Hematopoietic multipotent progenitor cell treated with erythropoietin and hydrocortisone succinate and interleukin-3 and kit ligand, for 4 days (in vitro differentiated cells): ENCODE measurements at places on chromosomes 12 and 14.

GRCh38 chr12:122527478-122527944 lies 462 bp downstream of the KNTC1 start:
- peak; percentile 78 for DNase-seq

DNA sequence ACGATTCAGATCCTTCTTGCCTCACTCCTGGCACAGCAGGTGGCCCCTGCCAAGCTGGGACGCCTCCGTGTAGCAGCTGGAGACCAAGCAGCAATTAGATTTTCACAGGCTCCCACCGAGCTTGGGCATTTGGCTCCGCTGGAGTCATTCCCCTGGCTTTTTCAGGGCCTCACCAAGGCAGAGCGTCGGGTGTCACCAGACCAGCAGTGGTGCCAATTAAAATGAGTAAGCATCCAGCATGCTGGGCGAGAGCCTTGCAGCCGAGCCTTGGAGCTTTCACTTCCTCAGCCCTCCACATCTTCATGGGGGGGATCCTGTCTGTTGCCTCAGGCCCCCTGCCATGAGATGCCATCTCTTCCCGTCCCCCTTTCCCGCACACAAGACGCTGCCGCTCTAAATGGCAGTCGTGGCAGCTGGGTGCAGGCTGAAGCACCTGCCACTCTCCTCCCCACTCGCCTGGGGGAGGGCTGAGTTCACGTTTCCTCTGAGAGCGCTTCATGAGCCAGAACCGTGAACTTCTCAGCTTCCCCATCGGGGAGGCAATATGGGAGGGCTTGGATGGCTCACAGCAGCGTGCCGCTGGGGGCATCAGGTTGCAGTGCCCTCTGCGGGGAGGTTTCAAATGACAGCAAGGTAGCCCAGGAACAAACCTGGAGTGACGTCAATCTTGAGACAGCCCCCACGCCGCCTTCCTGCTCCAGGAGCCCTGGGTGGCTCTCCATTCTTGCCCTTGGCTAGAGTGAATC lies 11.7 kb downstream of the TPCN1 start:
- DNase-seq, result peak; percentile 90

GRCh38 chr12:15856097-15856982 lies 25.8 kb upstream of the STRAP start:
- peak; percentile 83 for DNase-seq

- DNase-seq, result no peak
These were observed 17.7 kb downstream of the CLEC2D start for GRCh38 chr12:9687228-9687627.

DNA sequence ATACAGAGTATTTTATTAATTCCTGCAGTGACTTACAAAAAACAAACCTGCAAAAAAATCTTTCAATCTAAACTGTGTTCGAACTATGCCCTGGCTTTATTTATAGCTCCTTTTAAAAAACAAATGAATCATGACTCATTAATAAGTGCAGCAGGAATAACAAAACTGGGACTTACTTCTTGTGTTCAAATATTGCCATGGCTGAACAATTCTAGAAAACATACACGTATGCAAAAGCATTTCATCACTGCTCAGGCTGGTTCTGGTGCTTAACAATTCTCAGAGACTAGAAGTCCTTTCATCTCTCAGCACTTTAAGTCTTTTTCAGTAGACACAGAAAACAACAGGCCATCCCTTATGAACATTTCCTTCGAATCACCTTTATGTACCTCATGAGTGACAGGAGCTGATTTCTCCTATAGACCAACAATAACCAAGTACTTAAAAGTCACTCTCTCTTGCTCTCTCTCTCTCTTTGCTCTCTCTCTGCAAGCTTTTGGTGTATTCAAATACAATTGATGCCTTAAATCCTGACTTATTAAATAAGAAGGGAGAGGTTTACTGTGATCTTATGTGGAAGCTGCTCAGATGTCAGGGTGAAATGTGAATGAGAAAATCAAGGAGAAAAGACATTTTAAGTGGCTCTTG lies 268.8 kb downstream of the TTC8 start:
- DNase-seq, result no peak

DNA sequence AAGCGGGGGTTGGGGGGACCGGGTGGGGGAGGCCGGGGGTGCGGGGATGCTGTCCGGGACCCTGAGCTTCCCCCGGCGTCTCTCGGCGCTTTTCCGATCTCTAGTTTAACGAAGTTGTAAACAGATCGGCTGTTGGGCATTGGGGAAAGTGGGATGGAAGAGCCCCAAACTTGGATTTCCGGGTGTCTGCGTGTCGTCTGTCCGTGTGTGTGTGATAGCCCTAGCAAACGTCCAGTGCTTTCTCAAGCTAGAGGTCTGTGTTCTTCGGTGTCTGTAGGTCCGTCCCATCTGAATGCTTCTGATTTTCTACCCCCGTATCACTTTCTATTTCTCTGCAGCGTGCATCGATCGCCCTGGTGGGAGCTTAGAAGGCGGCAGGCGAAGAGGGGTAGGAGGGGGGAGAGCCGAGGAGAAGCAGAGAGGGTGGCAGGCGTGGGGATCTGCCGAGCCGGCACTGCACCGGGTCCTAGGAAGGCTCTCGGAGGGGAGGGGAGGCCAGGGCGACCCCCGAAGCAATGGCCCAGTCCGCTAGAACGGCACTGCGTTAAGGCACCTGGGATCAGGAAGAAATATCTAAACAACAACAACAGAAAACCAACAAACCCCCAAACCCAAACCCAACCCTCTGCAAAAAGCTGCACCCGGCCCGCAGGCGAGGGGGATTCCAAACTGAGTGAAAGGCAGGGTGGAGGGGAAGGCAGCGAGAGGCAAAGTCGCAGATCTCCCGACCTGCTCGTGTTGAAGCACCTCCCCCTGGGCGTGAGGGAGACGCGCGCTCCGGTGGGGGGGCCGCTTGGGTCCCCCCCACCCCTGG lies 1.0 kb downstream of the KCNA1 start:
- DNase-seq, result no peak

DNA sequence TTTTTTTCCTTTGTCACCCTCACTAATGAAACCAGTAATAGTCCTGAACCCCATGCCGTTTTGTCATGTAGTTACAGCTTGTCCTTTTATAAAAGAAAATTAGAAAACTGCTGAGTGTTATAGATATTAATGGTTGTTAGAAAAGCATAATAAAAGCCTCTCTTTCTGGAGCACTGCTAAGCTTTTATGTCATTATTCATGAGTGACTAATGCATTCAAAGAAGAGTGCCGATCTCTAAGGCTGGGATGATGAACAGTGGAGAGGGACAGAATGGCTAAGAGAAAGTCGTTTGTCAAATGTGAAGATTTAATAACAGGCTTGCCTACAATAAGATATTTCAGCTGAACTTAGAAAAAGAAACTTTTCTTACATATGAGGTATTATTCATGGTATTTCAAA lies 121.6 kb downstream of the MGAT4C start:
- DNase-seq, result no peak

DNA sequence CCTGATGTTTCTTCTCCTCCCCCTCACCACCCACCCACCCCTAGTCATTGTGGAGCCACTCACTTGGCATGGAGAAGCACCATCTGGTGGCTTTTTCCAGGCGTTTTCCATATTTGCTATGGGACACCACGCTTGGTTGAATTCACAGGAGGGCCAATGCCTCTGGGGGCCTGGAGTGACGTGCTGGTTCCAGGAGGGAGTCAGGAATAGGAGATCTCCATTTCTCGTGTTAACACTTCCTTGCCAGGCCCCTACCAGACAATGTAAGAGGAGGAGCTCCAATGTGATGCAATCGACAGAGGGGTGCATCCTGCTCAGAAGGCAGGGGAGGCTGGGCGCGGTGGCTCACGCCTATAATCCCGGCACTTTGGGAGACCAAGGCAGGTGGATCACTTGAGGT lies 21.6 kb upstream of the TESC start:
- no peak for DNase-seq

GRCh38 chr12:94618995-94619695 lies 31.2 kb downstream of the TMCC3 start:
- no peak for DNase-seq

- peak; percentile 12 for DNase-seq
These were observed 225.4 kb upstream of the KITLG start for GRCh38 chr12:88805692-88806091.

- DNase-seq, result no peak
These were observed 57.8 kb downstream of the LIN52 start for GRCh38 chr14:74142523-74142922.

- DNase-seq, result no peak
These were observed 34.8 kb upstream of the APPL2 start for GRCh38 chr12:105270671-105271255.

GRCh38 chr12:6667559-6668210 lies 4.8 kb upstream of the ING4 start:
- DNase-seq, result no peak

GRCh38 chr14:78644824-78645559 lies 474.8 kb downstream of the NRXN3 start:
- DNase-seq, result no peak

DNA sequence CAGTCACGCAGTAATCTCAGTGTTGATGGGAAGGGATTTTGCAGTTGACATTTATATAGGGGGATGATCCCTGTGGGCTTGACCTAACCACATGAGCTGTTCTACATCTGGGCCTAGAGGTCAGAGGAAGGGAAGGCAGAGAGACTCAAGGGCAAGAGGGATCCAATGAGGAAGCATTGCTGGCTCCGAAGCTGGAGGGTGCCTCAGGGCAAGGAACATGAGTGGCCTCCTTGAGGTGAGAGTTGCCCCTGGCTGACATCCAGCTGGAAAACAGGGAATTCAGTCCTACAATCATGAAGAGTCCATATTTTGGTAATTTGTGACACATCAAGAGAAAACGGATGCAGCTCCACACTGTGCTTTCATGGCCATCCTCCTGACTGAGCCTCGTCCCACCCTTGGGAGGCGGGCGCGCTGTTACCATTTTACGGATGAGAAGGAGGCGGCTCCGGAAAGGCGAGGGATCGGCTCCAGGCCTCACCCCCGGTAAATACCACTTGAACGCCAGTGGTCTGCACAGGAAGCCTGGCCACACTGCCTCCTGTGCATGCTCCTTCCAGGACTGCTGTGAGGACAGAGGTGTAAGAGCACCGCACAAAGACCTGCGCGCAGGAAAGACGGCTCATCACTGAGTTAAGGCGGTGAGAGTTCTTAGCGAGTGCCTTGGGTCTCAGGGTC lies 18.5 kb upstream of the FKBP4 start:
- DNase-seq, result no peak

DNA sequence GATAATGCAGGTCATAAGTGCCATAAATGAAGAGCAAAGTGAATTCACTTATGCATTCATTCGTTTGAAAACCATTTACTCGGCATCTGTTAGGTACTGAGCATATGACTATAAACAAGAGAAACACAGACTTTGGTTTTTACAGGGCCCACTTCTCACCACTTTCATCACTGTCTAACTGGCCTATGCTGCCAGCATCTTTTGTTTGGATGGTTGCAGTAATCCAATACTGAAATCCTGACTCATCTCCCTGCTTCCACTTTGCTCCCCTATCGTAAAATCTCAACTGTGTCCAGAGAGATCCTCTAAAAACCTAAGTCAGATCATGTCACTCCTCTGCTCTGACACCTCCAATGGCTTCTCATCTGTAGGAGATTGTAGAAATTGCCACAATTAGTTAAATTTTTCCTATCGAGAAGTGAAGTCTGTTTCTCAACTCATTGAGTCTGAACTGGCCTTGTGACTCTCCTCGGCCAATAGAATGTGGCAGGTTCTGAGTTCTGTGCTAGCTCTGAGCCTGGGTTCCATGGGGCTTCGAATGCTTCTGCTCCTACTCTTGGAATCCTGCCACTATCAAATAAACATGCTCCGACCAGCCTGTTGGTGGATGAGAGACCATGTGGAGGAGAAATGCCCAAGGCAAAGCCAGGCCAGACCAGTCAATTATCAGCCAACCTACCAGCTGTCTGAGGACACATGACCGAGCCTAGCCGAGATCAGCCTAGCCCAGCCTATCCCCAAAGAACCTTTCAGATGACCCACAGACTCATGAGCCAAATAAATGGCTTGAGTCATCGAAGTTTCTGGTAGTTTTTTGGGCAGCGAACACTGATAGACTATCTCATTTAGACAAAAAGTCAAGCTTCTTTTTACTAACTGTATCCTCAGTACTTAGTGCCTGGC lies 2.2 kb upstream of the BATF start:
- DNase-seq, result no peak

DNA sequence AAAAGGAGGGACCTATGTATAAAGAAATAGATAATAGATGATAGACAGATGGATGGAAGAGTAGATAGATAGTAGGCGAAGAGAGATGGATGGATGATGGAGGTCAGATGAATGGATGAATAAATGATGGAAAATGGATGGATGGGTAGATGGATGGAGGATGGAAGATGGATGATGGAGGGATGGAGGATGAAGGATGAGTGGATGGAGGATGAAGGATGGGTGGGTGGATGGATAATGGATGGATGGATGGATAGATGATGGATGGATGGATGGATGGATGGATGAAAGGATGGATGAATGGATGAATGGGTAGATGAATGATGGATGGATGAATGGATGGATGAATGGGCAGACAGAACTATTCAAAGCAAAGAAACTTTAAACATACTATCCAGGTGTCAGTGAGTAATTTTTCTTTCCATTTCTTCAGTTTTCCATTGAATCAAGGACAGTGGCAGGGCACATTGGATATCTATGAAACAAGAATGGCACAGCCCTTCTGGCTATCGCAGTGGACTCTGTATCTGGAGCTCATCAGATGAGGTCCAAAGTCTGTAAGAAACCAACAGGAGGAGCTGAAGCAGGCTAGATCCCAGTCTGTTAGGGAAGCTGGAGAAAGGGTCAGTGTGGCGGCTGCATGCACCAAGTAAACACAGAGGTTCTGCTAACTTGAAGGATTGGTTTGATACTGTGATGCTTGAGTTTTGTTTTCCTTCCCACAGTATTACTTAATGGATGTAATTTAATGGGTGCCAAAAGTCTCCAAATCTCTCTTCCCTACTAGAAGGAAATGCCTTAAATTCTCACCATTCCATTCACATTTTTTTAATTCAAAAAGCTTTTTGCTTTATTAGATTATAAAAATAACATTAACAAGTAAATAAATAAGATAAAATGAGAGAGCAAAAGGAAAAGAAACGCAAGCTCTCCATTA lies 18.1 kb upstream of the MED13L start:
- DNase-seq, result no peak

DNA sequence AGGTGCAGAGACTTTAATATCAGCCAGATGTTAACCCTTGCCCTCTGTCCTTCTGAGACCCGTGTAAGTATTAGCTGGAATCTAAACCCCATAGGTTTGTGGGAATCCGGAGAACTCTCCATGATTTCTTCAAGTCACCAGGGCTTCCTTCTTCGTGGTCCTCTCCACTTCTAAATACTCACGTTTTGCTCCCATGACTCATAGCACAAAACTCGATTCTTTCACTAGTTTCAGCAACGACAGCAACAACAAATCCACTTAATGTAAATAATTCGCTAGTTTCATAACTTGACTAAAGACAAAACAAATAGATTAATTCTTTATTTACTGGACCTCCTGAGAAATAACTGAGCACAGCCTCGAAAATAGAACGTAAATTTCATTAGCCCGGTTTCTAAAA lies 4.4 kb upstream of the CLEC2A start:
- no peak for DNase-seq

- DNase-seq, result no peak
These were observed 498.5 kb downstream of the TMTC2 start for GRCh38 chr12:83185241-83185640.
